ENCODE measurements at places on chromosomes 11 and 22.

DNA sequence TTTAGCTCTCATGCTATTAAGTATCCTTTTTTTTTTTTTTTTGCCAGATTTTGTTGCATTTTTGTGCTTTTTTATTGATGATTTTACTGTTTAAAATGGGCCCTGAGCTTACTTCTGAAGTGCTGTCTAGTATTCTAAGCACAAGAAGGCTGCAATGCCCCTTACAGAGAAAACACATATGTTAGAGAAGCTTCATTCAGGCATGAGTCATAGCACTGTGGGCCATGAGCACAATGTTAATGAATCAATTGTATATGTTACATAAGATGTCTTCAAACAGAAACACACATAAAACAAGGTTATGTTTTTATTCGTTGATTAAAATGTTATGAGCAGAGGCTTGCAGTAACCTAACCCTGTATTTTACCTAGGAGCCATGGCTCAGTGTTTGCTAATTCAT is 117.8 kb upstream of the C11orf87 start:
- H3K4me1 ChIP-seq, result no peaks in the 10 kb centered on the region
- no peaks in the 10 kb centered on the region for H3K36me3 ChIP-seq
- H3K27me3 ChIP-seq, result no peaks in the 10 kb centered on the region
- no peak for DNase-seq

DNA sequence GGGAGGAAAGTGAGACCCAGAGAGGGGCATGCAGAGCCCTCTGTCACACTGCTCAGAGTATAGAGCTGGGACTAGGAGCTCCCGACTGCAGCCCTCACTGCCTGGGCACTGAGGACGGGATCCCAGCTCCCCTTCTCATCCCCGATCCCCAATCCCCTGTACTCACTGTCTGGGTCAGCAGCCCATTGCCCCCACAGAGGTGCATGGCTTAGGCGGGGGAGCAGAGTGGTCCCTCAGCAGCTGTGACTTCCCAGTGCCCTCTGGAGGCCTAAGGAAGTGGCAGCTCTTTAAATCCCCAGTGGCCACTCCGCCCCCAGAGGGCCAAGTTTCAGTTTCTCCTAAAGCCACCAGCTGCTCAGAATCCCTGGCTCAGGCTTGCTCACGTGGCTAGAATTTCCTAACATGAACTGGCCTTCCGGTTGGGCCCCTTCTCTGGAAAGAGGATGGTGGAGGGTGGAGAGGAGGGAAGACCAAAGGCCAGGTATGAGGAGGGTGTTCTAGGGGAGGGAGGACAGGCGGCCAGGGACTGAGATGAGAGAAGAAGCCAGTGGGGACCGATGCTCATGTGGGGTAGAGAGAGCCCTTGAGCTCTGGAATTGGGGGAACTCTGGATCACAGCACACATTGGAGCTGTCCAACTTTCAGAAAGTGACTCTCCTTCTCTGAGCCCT is at the start of gene BATF2:
BATF2 (minus strand) TSS at position 262 of the 671 bp plus-strand sequence; CDS start at position 205, 57 bp downstream.
- no peaks in the 10 kb centered on the region for H3K36me3 ChIP-seq
- H3K27me3 ChIP-seq, result no peaks in the 10 kb centered on the region
- H3K4me3 ChIP-seq, result no peak within 1 kb of the TSS
- DNase-seq, result no peak
- peak within 1 kb of the TSS; percentile 35 for H3K27ac ChIP-seq

DNA sequence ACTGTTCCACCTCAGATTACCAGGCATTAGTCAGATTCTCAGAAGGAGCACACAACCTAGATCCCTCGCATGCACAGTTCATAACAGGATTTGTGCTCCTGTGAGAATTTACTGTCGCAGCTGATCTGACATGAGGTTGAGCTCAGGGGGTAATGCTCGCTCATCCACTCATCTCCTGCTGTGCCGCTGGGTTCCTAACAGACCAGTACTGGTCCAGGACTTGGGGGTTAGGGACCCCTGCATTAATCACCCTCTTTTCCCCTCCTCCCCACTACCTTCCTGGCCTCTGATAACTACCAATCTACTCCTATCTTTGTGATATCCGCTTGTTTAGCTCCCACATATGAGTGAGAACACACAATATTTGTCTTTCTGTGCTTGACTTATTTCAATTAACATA is 83.5 kb upstream of the FSHB start:
- H3K27ac ChIP-seq, result no peak overlapping the region
- no peak for DNase-seq
- H3K4me1 ChIP-seq, result no peaks in the 10 kb centered on the region
- no peak overlapping the region for H3K4me3 ChIP-seq
- no peaks in the 10 kb centered on the region for H3K27me3 ChIP-seq
- no peaks in the 10 kb centered on the region for H3K36me3 ChIP-seq

DNA sequence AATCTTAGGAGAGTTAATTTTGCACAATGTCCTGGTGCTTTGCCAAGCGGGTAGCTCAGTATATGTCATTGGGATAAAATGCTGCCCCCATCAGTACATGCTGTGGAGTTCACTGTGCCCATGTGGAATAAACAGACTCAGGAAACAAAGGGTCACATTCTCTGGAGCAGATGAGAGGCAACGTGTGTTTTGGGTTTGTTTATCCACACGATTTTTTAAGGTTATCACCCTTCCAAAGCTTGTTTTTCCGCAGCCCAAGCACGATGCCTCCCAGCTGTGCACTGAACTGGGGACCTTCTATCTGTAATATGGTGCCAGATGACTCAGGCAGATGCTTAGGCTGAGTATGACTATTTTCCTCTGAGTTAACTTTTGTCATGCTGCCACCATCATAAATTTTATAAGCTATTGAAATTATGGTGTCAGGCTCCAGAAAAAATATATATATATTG is 6.5 kb downstream of the OR4D6 start:
- no peaks in the 10 kb centered on the region for H3K4me1 ChIP-seq
- no peak for DNase-seq
- no peaks in the 10 kb centered on the region for H3K27me3 ChIP-seq
- no peak overlapping the region for H3K4me3 ChIP-seq
- H3K27ac ChIP-seq, result no peak overlapping the region
- no peaks in the 10 kb centered on the region for H3K36me3 ChIP-seq

DNA sequence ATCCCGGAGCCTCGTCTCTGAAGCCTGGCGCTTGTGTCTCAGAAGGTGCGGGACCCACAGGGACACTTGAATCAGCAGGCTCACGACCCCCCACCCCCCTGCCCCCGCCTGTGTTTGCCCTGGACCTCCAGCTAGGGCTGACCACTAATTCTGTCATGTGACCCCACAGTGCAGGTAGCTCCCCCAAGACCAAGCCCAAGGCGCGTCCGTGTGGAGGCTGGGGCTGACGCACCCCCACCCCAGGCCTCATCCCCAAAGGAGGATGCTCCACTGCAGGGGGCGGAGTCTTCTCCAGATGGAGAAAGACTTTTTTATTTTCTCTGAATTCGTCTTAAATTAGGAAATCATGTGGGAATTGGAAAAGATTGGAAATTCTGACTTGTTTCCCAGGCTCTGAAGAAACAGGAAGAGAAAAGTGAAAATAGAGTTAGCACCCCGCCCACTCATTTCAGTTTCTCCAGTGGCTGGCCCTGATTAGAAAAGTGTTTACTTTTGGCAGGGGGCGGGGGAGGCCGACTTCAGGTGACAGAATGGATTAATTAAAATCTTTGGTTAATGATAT is 1.0 kb upstream of the RELA start:
- H3K4me3 ChIP-seq, result peak overlapping the region; percentile 97
- peaks cover 28% of the 10 kb centered on the region for H3K36me3 ChIP-seq
- DNase-seq, result peak; percentile 68
- H3K27ac ChIP-seq, result peak overlapping the region; percentile 97
- peaks cover 22% of the 10 kb centered on the region for H3K4me1 ChIP-seq

DNA sequence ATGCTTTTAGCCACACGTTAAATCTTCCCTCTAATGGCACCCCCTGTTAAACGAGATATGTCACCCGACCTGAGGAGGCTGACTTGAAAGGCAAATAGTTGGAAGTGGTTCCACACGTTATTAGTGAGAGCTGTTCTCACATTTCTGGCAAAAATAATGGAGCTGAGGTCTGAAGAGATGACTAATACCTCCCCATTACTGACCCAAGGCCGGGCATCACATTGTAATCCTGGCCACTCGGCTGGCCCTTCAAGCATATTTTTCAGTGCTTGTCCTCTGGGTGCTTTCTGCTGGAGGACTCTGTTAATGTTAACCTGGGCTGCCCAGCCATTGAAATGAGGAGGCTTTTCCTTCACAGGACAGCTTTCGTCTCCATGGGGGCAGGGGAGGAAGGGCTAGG is 260.0 kb upstream of the CADM1 start:
- H3K27me3 ChIP-seq, result no peaks in the 10 kb centered on the region
- no peak overlapping the region for H3K27ac ChIP-seq
- no peak overlapping the region for H3K4me3 ChIP-seq
- no peak for DNase-seq
- H3K4me1 ChIP-seq, result no peaks in the 10 kb centered on the region
- no peaks in the 10 kb centered on the region for H3K36me3 ChIP-seq

- H3K4me3 ChIP-seq, result peak overlapping the region; percentile 66
- no peaks in the 10 kb centered on the region for H3K27me3 ChIP-seq
- H3K36me3 ChIP-seq, result peaks cover under 1% of the 10 kb centered on the region
These were observed 776 bp downstream of the NLRX1 start for GRCh38 chr11:119169282-119169719.

- H3K4me3 ChIP-seq, result peak overlapping the region; percentile 92
- peaks cover 42% of the 10 kb centered on the region for H3K4me1 ChIP-seq
- H3K27me3 ChIP-seq, result no peaks in the 10 kb centered on the region
- H3K36me3 ChIP-seq, result no peaks in the 10 kb centered on the region
These were observed 609 bp downstream of the CDK2AP2 start for GRCh38 chr11:67507242-67507863.

All from CD8-positive, alpha-beta memory T cell (primary cell).